ENCODE measurements at places on chromosomes 12 and 14.

DNA sequence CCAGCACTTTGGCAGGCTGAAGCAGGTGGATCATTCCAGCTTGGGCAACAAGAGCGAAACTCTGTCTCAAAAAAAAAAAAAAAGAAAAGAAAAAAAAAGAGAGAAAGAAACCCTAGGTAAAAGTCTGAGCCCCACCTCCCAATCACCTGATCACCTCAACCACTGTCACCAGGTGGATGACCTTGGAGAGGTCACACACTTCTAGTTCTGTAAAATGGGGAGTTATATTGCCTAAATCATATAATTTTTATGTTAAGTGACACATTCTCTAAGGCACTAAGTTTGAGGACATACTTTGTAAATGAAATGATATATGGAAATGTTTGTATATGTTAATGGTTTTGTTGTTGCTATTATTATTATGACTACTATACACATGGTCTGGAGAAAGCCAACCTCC lies 1.5 kb upstream of the ERBB3 start:
- no peak for DNase-seq

GRCh38 chr12:64781280-64782190 lies 22.3 kb upstream of the GNS start:
- no peak for DNase-seq

DNA sequence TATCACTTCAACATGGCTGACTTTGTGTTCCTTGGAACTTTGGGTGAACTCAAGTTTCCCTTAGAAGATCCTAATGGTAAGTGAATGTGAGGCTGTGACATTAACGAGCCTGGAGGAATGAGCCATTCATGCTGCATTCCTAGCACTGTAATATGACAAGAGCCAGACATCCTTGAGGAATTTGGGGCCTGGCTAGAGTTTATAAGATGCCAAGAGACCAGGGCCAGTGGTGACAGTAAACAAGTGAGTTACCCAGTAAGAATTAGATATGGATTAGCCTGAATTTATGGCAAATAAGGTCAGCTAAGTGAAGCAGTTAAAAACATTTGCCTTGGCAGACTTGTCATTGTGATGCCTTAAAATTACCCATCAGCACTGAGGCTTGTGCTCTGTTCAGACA lies 232.4 kb downstream of the AKAP6 start:
- DNase-seq: no peak

- no peak for DNase-seq
Observed at GRCh38 chr14:98903371-98903770, 368.6 kb downstream of the BCL11B start.

- no peak for DNase-seq
Observed at GRCh38 chr12:124418791-124419190, 123.9 kb downstream of the RFLNA start.

- no peak for DNase-seq
Observed at GRCh38 chr14:76937181-76938091, 91.1 kb downstream of the IRF2BPL start.

DNA sequence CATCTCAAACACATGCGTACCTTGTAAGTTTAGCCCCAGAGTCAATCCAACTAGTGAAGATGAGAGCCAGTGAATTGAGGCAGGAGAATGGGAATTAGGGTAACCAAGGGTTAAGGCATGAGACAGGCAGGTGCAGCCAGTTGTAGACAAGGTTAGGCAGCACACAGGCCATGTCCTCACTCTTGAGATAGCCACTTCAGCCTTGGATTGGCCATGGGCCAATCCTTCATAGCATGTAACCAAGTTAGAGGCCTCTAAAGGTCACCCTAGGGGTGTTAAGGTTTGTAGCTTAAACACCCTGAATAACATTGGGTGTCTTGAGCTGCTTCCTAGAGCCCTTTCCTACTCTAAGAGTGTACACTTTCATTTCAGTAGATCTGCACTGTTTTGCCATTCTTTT lies 208.2 kb upstream of the RBM19 start:
- DNase-seq: no peak

DNA sequence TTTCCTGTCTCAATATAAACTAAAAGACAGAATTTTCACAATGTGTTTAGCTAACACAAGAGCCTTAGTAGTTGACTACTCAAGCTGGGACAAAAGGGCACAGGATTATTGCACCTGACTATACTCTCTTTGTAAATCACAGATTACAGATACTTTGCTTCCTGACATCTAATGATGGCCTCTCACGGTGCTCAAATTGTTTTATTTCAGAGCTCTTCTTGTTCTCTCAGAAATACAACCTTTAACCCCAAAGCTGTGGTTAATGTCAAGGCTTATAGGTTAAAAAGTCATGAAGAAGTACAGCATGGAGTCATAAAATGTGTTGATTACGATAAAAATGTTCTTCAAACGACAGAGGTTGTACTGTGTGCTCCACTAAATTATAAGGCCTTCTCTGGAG lies 89.9 kb upstream of the CPNE8 start:
- no peak for DNase-seq

DNA sequence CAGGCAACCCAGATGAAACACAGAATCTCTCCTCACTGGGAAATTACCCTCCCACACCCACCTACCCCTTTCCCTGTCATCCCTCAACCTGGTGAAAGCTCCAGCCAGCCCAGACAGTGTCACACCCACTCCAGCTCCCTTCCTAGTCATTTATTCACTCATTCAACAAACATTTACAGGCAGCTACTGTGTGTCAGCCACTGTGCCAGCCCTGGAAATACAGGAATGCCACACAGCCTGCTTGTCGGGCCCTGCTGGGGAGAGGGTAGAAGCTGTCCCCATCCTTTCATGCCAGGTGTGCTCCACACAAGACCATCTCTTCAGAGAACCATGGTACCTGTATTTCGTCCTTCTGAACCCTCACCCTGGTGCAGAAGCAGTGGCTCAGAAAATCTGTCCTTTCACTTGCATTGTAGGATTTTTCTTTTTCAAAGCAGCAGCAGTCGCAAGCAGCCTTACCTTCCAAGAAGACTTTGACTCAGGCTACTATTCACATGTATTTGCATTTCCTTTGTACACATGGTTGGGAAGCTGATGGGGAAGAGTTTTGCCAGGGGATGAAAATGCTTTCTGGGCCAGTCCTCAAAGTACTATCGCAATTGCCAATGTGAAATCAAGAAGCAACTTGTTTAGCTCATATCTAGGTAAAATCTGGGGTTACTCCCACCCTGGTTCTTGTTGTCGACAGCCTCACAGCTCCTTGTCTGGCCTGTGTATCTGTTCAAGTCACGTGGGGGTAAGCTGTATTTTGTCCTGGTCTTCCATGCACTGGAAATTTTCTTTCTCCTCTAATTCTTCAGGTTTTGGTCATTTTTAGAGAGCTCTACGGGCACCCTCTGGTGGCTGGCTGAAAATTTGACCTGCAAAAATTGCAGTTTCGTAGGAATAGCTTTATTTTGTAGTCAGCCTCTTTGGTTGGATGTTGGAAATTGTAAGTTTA lies 147.4 kb upstream of the EGLN3 start:
- DNase-seq: no peak

DNA sequence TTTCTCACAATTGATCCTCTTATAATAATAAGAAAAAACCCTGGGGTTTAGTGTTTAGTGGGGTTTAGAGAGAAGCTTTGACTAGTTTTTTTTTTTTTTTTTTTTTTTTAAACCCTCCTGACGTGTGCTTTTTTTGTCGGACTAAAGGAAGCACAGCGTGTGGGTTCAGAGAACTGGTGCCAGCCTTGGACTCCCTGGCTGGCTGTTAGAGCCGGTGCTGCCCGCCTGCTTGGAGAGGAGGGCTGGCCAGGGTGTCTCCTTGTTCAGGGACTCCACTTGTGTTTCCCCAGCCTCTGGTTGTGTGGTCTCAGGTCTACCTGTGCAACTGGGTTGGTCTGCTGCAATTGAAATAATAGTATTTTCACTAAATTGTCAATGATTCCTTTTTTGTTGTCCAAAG lies 54.1 kb upstream of the ASPG start:
- no peak for DNase-seq

GRCh38 chr14:69260190-69260860 lies 367 bp downstream of the GALNT16 start:
- no peak for DNase-seq

- no peak for DNase-seq
Observed at GRCh38 chr14:36690311-36691040, 28.8 kb downstream of the PAX9 start.

- no peak for DNase-seq
Observed at GRCh38 chr12:3712209-3712992, 40.5 kb downstream of the CRACR2A start.

- DNase-seq: no peak
Observed at GRCh38 chr12:69456239-69456638, 13.9 kb upstream of the FRS2 start.

All from activated CD4-positive, CD25-positive, alpha-beta regulatory T cell treated with anti-CD3 and anti-CD28 coated beads, Interleukin-2, amount 50 U/mL, for 72 hours (primary cell).